Thoracic aorta endothelial cell (primary cell): ENCODE measurements at places on chromosomes 7 and 10. TPM values are rescaled to one million over a fixed set of nuclear protein-coding genes. Genes with fewer than 3 reads are reported as not detected.

Gene HTR5A
- not detected in 2 replicates for total RNA-seq

Gene PEX1
- total RNA-seq, result 18.2 and 18.5 TPM in 2 replicates

Gene FGF8
- 0.13 TPM in 1 of 2 replicates, not detected in the other for total RNA-seq

Gene CASTOR2
- total RNA-seq, result 10.8 and 13.6 TPM in 2 replicates

Gene PTTG1IP2
- not detected in 2 replicates for total RNA-seq

Gene SRPK2
- 72.5 and 75.8 TPM in 2 replicates for total RNA-seq
